IPS-NIHi11 (cell line): ENCODE measurements at places on chromosomes 1 and 21.
A peak's percentile ranks its signal among the peaks of the same experiment; 100 is the strongest.

- no peak for DNase-seq
Measured at GRCh38 chr1:50631161-50631560, 207.9 kb upstream of the DMRTA2 start.

GRCh38 chr1:9278585-9279153 is 14.0 kb upstream of the SPSB1 start:
- no peak for DNase-seq

DNA sequence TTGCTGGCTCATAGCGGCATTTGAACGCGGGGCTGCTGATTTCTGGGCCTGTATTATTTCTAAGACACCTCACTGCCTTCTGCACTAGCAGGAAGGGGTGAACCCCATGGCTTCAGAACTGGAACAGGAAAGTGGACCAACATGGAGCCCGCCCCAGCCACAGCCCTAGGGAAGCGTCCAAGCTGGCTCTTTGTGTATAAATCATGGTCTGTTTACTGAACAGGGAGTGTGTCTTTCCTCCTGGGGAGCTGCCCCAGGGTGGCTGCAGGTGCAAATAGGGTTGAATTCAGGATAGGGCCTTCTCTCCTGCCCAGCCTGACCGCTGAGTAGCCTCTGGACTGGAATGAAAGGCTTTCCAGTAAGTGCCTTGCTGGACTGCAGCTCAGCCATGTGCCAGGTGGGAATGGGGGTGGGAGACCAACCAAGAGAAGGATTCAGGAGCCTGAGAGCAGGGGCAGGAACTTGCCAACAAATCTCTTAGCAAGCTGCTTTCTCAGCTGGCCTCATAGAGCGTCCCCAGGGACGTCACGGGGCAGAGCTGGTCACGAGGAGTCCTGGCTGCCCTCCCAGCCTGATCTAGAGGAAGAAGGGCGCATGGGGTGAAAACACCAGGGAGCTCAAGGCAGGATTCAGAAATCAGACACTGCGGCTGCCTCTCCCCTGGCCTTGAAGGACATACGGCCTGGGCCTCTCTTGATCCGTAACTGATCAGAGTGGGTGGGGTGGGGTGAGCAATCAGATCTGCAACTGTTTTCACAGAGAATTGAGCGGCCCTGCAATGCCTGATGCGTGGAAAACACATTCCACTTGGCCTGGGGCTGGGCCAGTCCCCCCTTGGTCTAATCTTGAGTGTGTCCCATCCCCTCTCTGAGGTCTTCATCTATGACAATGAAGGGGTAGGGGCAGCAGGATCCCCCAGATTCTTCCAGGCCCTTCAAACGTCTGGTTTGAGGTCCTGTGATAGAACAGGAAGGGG is 56.5 kb upstream of the SELENON start:
- DNase-seq, result no peak

DNA sequence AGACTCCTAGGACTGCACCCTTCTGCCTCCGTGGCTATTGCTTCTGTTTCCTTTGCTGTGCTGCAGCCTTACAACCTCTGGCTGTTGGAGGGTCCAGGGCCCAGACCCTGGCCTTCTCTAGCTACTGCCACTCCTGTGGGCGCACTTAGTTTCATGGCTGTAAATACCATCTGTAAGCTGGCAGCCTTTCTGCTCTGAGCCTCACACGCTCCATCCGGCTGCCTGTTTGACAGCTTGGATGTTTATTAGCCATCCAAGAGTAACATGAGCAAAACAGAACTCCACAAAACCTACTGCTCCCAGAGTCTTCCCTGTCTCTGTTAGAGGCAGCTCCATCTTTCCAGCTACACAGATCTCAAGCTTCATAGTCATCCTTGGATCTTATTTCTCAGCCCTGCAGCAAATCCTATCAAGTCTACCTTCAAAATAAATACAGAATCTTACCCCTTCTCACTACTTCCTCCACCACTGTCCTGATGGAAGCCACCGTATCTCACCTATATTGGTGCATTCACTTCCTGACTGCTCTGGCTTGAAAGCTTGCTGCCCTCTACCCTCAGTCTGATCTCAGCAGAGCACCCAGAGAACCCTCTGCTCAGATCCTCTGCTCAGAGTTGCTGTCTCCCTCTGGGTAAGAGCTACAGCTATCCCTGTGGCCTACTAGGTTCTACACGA is 19.1 kb downstream of the SLC25A33 start:
- no peak for DNase-seq

DNA sequence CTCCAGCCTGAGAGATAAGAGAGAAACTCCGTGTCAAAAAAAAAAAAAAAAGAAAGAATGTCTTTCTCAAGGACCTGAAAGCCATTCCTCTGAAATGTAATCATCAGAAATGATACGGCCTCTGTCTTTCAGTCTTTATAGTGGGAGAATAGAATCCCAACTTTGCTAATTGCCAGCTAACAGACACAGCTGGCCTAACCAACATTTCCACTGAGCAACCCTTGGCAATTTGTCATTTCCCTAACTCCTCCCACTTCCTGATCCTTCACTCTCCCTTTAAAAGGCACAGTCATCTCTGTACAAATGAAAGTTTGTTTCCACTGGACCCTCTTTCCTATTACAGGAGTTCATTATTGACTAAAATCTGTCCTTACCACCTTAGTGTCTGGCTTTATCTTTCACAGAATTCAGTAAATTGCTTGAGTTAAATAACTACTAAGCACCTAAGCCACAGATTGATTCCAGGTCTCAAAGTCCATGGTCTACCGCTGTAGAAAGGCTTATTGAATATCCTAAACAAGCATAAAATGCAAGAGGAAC is 4.3 kb upstream of the CBR1 start:
- DNase-seq, result no peak

DNA sequence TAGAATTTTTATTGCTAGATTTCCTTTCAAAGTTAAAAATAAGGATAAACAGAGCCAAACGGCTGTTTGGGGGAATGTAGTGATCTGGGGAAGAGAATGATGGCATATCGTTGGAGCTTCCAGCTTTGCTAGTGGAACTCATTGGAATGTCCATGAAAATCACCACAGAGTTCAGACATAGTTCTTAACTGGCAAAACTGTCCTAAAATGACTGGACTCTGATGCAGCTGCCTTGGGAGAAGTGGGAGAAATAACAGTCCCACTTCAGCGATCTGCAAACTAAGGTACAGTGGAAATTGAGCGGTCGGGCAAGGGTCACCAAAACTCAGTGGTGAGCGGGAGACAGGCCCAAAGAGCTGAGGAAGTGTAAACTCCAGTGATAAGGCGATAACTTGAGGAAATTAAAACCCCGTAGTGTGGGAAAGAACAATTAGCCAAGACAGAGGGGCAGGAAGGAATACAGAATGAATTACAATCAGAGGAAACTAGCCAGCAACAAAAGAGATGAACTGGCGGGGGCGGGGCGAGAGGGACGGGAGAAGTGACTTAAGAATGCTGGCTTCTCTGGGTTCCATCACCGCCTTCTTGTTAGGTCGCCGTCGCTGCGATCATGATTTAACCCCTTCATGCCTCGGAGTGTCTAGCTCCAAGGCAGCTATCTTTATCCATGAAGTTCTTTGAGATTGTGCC is 89.8 kb upstream of the ARHGAP29 start:
- peak; percentile 76 for DNase-seq

- no peak for DNase-seq
Measured at GRCh38 chr1:172473302-172473701, 29.4 kb upstream of the PIGC start.

DNA sequence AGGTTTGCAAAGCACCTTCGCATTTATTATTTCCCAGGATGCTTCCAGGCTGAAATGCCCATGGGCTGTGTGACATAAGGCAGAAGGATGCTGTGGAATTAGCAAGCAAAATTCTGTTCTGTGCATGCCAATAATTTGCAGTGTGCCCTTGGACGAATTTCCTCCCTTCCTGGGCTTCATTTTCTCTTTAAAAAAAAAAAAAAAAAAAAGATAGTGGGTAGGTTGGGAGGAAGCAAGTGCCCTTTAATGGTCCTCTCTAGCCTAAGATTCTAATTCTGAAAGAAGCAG is 2.5 kb upstream of the ID3 start:
- DNase-seq, result no peak

DNA sequence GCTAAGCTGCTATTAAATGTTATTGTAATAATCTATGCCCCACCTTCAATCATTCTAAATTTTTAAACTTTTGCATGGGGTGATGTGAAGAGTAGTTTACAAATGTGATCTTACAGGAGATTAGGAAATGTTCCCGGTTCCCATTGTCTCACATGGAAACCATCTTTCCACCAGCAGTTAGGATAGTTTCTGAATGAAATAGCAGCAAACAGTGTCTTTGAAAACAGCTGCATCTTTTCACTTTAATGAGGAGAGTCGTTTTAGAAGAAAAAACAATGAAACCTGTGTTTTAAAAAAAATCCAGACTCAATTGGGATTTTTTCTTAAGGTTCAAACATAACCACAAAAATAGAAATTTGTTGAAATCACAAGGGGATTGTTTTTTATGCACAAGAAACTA is 134.2 kb downstream of the TLR5 start:
- no peak for DNase-seq

GRCh38 chr1:19980314-19980713 is 896 bp upstream of the PLA2G2A start:
- DNase-seq, result no peak

DNA sequence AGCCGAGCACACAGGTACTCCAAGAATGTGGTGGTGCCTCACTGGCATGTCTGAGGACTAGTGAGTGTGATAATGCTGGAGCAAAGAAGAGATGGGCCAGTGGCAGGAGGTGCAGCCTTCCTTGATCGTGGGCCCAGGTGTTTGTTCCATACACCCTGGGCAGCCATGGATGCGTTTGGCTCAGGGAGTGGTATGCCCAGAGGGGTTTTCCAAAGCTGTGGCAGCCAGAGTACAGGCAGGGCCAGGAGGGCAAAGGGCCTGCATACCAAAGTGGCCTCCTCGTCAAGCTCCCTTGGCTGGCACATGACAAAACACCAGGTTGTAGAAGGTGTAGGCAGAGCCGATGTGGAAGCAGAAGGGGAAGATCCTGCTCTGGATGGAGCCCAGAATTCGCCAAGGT is 19.0 kb downstream of the PARS2 start:
- no peak for DNase-seq

GRCh38 chr1:9874959-9875635 is 35.0 kb downstream of the CTNNBIP1 start:
- DNase-seq, result peak; percentile 99

- no peak for DNase-seq
Measured at GRCh38 chr1:32525053-32525452, 14.2 kb upstream of the ZBTB8A start.

- DNase-seq, result no peak
Measured at GRCh38 chr1:11158720-11159321, 30.3 kb upstream of the ANGPTL7 start.

- DNase-seq, result no peak
Measured at GRCh38 chr1:143720087-143721023, 251.4 kb downstream of the FAM72C start.

- no peak for DNase-seq
Measured at GRCh38 chr1:111882559-111882958, 106.9 kb downstream of the KCND3 start.

GRCh38 chr1:116807394-116808199 is 53.4 kb downstream of the CD2 start:
- DNase-seq, result no peak

- no peak for DNase-seq
Measured at GRCh38 chr21:43954896-43955295, 57.2 kb upstream of the TRAPPC10 start.

- DNase-seq, result no peak
Measured at GRCh38 chr1:60998786-60999185, 83.6 kb upstream of the NFIA start.

DNA sequence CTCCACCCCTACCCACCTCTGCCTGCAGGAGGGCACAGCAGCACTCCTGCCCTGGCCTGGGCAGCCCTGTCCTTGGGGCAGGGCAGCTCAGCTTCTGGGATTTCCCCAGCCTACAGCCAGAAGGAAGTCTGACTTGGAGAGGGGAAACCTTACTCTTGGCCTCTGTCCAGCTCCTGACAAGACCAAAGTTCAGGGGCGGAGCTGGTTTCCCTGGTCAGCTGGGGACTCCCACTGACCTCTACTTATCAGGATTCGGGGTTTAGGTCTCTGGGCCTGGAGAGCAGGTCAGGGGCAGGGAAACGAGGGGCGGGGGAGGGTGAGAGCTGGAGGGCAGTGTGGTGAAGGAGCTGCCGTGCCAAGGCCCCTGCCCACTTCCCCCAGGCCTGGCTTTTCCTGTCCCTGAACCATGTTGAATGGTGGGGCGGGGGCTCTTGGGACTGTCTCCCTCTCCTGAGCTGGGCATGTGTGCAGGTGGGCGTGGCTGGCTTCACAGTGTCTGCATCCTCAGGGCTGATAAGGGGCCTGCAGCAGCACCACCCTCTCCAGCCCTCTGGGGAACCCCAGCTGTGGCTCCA is 16.8 kb upstream of the ETV3 start:
- DNase-seq, result no peak

GRCh38 chr1:65056866-65057265 is 90.5 kb upstream of the JAK1 start:
- DNase-seq, result no peak
